Fibroblast of skin of scalp (primary cell): ENCODE measurements at places on chromosomes 3 and 15.

DNA sequence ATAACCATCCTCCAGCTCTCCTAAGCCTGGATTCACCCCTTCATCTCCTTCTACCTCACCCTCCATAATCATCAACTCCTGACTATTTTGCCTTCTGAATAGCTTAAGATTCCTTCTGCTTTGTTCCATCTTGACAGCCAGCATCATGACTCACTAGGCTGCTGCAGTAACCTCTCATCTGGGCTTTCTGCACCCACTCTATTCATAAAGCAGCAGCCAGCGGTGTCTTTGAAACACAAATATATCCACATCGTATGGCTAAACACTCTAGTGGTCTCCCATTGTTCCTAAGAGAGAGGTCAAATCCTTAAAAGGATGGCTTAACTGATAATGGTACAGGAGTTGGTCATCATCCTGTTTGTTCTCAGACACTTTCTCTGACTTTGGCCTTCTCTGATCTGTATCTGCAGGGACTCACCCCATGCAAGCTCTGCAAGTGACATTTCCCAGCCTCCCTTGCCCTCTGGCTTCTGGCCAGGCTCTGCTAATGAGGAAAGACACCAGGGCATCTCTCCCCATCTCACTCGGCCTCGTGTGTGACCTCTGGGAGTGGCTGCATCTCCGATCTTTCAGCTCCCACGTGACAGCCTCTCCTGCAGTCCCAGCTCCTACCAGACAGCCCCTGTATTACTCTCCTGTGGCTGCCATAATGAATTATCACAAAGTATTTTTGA is 6.2 kb downstream of the GRK7 start:
- DNase-seq: no peak

GRCh38 chr3:193313061-193313958 is 65.2 kb downstream of the ATP13A5 start:
- DNase-seq: no peak

DNA sequence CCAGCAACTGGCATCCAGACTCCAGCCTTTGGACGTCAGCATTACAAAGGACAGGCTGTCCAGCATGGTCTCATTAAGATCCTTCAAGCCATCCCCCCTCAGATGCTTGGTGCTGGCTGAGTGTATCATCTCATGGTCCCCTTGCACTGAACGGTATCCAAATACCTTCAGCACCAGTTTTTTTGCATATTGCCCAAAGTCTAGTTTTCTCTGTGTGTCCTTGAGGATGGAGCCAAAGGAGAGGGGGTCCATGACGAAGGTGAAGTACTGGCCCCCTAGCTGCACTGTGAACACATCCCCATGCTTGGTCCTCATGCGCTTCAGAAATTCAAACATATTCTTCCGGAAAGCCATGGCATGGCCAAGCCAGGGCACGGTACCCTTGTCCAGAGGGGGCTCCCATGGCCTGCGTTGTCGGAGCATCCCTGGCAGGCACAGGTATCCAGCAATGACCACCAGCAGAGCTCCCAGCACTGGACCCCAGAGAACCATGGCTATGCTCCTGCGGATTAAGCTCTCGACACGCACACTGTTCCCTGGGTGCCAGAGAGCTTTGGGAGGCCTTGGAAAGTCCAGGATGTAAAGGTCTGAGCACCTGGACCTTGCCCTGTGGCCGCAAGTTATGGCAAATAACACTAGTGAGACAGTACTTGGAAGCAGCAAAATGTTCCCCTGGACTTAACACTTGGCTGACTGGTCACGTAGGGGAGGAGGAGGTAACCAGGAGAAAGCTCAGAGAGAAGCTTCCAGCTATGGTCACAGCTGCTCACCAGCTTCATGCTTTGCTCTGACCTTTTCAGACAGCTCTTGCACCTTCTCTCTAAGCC is at the start of gene CYP8B1:
Gene CYP8B1, minus strand, starts transcription at position 555 of the 827 bp plus-strand sequence. Its CDS starts 63 bp downstream, at position 492.
- DNase-seq: no peak

GRCh38 chr3:170244576-170244975 is 22.4 kb downstream of the PRKCI start:
- no peak for DNase-seq
